SK-MEL-5 (cell line): ENCODE measurements at places on chromosomes 16 and 17. TPM values are rescaled to one million over a fixed set of nuclear protein-coding genes. Genes with fewer than 3 reads are reported as not detected.

The GNGT2 gene
- not detected in 2 replicates for total RNA-seq

The MT1F gene
- total RNA-seq, result 0.24 TPM in 1 of 2 replicates, not detected in the other

GRCh38 chr16:28531777-28532744, 6.7 kb downstream of the NUPR1 start:
- DNase-seq, result peak; percentile 45

DNA sequence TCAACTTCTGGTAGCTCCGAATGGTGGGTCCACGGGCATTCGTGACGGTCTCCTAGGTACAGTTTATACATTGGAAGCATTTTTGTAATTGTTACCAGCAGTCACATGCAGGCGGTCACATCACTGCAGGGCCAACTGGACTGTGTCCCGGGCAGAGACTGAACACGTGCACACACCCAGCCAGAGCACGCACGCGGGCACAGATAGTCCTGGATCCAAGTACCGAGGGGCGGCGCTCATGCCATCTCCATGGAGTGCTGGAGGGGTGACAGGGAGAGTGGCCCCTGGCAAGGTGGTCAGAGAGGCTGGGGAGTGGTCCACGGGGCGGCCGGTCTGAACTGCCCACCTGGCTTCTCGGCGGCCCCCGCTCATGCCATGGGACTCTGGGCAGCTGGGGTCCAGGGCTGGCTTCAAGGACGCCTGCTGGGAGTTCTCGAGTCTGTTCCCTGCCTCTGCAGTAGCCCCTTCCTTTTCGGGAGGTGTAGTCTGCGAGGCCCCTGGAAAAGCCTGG, 34.2 kb downstream of the BAIAP2 start:
- DNase-seq, result no peak

The ZG16 gene
- total RNA-seq, result not detected in 2 replicates

GRCh38 chr17:61974115-61974514, 46.3 kb upstream of the INTS2 start:
- no peak for DNase-seq

- DNase-seq, result no peak
Observed at GRCh38 chr16:47888142-47888541, 267.7 kb downstream of the ABCC12 start.

DNA sequence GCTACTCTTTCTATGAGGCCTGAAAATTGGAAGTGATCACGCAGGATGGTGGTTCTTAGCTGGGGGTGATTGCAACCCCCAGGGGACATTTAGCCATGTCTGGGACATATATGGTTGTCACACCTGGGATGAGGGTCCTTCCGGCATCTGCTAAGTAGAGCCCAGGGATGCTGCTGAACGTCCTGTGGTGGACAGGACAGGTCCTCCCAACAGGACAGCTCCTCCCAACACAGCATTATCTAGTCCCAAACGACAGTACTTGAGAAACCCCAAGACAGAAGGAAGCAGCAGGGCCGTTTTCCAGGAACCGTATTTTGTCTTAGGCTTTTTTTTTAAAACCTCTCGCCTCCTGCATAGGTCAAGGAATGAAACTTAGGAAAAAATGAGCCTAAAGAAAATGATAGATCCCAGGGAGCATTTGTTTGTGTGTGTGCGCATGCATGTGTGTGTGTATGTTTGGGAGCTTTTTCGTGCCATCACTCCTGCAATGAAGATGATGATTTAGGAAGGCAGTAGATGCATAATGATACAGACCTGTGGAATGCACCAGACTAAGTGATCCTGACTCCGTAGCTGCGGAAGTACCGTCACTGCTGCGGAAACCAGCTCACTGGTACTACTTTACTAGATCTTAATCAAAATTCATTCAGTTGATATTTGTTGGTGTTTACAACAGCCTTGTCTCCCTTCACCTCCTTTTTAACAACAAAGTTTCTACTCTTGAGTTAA, 118.2 kb downstream of the SNX29 start:
- DNase-seq, result no peak

GRCh38 chr17:1759529-1759928, 2.3 kb upstream of the SERPINF1 start:
- no peak for DNase-seq

GRCh38 chr17:40063187-40063771, 514 bp downstream of the THRA start:
- no peak for DNase-seq

The UTS2R gene
- total RNA-seq, result not detected in 2 replicates

DNA sequence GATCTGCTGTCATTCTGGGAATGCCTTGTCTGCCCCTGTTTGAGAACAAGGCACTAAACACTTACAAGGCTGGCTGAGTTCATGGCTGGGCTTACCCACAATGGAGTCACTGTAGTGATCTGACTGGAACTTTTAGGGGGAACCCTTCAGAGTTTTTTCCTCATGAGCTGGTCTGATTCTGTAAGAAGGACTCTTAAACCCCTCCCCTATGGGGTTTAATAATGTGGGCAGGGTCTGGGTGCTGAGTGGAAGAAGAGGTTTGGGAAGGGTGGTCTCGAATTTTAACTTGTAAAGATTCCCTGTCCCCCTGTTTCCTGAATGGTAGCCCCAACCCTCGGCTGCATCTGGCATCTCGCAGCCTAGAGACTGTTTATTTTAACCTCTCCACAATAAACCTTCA, 30.6 kb downstream of the OSBPL7 start:
- no peak for DNase-seq

DNA sequence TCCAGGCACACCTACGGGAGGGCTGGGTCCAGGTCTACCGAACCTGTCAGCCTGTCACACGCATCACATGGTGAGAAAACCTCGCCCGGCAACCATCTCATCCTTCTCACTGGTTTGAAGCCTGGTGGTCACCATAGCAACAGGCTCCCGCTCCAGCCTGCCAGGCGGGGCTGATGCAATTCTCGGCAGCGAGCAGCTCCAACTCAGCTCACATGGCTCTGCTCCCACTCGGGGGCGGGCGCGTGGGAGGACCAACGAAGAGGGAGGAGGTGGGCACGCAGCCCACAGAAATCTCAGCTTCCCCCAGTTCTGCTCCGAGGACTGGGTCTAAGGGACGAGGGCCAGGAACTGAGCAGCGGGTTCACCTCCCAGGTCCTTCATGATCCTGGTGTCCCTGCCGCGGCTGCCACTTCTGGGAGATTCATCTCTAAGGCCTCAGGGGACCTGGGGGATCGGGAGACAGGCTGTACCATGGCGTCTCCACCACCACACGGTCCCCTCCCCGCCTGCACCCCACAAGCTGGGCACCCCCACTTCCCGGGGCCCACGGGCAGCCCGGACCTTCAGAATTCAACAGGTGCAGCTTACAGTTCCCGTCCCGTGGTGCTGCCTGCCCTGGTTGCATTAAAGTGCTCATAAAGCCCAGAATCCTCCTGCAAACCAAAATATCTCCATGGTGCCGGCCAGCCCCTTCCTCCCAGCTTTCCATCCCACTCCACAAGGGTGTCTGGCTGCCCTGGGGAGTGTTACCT, 25.8 kb downstream of the ABR start:
- peak; percentile 48 for DNase-seq

The EFCAB3 gene
- not detected in 2 replicates for total RNA-seq

The CCL13 gene
- not detected in 2 replicates for total RNA-seq

DNA sequence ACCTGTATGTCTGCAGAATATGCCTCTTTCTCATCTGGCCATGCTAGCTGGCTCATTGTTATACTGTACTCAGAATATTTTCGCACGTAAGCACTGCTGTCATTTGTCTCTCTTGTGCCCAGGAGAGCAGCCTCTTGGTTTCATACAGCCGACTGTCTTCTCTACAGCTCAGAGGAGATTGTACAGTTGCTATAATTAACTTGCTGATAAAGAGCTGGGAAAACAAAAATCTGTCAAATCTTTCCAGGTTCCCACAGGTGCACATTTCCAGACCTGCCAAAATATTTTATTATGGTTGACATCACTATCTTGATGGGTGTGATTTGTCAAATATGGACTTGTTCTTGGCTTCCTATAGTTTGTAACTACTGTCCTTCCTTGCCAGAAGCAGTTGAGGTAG, 122.7 kb downstream of the FTO start:
- no peak for DNase-seq
